ENCODE measurements at places on chromosomes 7 and 10.

- no peak for DNase-seq
Observed at GRCh38 chr7:99848420-99849216, 20.8 kb downstream of the CYP3A43 start.

DNA sequence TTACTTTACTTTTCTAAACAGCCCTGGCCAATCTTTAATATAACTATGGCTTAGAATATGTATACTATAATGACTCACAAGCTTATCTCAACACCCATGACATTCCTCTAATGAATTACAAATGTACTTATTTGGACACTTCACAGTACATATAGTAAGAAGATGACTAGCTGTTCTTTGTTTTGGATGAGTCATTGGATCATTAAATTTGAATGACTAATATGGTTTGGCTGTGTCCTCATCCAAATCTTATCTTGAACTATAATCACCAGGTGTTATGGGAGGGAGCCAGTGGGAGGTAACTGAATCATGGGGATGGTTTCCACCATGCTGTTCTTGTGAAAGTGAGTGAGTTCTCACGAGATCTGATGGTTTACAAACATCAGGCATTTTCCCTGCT is 807.5 kb upstream of the SORCS1 start:
- no peak for DNase-seq

DNA sequence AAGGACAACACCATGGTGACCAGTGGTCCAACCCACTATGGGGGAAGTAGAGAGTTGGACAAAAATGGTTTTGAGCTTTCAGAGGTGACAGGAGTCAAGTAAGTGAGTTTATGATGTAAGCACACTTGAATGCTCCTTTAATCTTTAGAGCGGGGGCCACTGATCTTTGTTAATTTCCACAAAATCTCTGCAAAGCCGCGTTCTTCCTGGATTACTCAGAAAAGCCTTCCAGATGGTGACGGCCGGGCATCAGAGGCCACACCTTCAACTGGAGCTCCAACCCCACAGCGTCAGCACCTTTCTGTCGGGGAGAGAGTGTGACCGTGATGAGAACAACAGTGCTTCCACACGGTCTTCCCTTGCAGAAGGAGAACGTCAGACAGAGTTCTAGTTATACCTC is 35.2 kb upstream of the KLF6 start:
- no peak for DNase-seq

- no peak for DNase-seq
Observed at GRCh38 chr7:4531236-4531635, 150.9 kb upstream of the FOXK1 start.

GRCh38 chr10:74753442-74754211 is 72.8 kb upstream of the KAT6B start:
- no peak for DNase-seq

DNA sequence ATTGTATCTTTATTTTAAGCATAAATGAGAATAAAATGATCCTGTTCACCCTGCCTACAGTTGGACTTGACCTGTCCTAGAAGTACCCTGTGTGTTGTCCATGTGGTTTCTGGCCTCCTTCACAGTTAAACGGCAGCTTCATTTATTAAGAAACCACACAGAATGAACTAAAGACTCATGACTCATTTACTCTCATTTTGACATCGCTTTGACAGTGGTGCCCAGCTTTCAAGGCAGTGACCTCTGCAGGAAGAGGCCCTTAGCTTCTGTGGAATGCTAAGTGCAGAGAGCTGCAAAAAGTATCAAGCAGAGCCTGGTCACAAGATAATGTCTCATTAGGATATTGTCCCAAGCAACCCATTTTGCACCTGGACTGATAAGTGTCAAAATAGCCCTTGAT is 93.4 kb downstream of the AVL9 start:
- DNase-seq = no peak

- no peak for DNase-seq
Observed at GRCh38 chr7:67696878-67697277, 700.2 kb downstream of the TYW1 start.

DNA sequence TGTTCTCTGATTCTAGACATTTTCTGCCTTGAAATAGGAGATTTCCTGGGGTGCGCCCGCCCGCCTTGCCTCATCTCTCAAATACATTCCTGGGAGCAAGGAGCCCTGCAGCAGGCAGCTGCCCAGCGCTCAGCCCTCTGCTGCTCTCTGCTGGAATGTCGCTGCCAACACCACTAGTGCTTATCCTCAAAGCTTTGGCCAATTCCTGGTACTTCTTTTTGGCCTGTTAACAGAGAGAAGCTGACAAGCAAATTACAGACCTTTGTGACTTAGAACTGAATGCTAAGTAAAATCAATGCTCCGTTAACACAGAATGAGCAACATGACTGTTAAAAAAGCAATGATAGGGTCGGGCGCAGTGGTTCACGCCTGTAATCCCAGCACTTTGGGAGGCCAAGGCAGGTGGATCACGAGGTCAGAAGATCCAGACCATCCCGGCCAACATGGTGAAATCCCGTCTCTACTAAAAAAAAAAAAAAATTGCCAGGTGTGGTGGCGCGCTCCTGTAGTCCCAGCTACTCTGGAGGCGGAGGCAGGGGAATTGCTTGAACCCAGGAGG is 41.9 kb upstream of the SYPL1 start:
- peak; percentile 63 for DNase-seq

- DNase-seq = no peak
Observed at GRCh38 chr7:155590215-155591018, 44.1 kb upstream of the CNPY1 start.

DNA sequence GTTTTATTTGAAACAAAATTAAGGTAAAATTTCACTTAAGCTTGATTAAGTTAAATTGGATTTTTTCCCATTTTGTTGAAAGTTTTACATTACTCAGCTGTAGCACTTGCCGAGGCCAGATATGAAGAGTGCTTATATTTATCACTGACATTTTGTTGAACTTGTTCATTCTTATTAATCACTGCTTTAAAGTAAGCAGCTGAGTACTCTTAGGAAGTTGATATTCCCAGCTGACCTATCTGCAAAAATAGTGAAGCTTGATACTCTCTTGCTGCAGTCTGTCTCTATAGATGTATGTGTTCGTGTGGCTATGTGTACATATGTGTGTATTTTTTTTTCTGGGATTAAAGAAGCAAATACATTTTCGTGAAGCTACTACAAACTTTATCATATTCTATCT is 150.0 kb downstream of the SKAP2 start:
- DNase-seq = no peak

DNA sequence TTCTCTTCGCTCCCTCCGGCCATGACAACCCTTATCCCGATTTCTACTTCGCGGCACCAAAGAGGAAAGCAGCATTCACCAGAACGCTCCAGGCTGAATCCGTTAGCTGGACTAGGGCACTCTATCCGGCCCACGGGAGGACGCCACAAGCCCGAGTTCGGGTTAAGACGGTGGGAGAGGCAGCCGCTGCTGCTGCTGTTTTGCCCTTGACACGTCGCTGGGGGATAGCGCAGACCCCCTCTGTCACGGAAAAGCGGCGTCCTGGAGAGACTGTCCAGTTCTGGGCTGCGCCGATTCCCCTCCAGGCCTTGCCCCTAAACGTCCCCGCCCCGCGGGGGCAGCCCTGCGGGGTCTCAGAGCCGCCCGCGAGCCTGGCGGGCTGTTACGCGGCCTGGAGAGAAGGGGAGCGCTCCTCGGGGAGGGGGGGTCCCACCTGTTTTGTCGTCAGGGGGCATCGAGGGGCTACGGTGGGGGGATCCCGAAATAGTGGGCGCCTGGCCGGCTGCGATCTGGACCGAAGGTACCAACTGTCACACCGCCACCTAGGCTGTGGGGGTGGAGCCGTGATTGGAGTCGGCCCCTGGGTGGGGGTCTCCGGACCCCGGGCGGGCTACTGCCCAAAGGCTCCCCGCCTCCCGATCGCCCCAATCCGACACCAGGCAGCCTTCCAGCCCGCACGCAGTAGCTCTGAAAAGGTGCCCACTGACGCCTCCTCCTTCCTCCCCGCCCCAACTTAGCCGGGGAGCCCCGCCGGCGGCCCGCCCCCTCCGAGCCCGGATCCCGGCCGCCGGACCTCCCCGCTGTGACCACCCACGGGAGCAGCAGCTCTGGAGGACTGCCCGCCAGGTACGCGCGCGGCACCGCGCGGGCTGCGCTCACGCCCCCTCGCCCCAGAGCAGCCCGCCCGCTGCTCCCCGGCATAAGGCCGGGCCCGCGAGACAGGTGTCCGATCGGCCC is 772 bp downstream of the SGMS1 start:
- DNase-seq = peak; percentile 16

DNA sequence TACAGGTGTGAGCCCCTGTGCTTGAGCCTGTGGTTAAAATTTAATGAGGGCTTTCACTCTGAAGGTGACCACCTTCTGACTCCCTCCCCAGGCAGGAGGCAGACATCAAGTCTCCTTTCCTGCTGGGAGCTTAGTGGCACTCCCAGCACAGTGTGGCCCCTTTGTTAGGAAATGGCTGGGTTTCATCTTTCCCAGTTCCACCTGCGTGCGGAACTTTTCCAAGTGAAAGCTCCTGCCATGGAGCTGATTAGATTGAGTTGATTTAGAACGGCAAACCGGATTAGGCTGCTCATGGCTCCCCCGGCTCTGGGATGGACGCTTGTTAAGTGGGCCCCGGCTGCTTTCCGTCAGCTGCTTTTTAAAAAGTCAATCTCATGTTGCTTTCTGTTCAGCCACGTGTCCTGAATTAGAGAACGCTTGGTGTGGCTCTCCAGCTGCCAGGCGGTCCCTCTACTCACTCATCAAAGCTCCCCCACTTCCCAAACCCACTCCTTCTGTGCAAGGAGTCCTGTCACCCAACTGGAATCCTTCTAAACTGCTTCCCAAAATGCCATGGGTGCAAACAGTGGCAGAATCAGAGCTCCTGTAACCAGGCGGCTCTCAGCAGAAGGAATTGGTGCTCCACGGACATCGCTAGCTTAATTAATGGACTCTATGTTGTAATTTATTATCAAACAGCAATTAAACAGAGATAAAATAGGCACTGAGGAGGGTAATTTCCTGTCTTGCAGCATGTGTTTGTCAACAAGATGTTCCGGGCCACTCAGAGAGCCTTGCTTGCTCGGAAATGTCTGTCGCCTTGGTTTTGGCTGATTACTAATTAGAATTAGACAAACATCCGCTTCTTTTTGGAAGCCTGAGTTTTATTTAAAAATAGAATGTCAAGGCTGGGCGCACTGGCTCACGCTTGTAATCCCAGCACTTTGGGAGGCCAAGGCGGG is 551.2 kb downstream of the GALNT17 start:
- no peak for DNase-seq

DNA sequence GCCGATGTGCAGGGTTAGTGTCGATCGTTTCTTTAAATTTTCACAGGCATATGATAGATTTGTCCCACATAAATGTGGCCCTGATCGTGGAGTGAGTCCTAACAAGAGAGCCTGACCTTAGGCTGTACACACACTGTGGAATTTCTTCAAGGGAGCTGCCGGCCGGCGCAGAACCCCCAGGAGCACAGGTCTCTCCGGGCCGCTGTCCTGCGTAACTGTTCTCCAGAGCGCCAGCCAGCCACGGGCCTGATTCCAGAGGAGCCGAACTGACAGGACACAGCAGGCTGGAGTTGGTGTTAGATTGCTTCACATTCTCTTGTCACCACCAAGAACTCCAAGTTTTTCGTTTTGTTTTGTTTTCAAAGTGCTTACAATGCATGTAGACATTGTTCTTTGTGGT is 37.3 kb downstream of the SHH start:
- no peak for DNase-seq

GRCh38 chr7:45162943-45163691 is 5.5 kb downstream of the RAMP3 start:
- DNase-seq = no peak

DNA sequence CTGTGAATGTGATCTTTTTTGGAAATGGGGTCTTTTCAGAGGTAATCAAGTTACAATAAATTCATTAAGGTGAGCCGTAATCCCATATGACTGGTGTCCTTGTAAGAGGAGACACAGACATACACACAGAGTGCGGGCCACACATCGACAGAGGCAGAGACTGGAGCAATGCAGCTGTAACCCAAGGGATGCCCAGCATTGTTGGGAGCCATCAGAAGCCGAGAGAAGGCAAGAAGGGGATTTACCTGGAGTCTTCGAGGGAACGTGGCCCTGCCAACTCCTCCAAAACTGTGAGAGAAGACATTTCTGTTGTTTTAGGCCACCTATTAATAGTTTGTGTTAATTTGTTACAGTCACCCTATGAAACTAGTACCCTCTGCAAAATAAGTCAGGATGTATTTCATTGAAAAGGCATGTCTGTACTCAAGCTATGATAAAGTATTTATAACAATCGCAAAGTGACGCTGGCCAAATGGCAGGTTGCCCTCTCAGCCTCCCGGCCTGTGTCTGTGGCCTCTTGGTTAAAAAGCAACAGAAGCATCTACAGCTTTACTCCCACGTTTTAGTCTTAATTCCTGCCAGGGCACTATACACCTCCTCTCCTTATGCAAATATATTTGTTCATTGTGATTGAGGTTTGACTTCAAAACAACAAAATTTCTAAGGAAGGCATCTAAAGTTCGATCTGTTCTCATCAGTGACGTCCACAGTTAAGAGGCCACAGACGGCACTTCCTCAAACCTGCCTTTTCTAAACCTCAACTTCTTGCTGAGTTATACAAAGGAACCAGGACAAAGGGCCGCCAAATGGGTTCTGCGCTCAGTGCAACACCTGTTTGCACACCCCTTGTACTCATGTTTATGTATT is 46.8 kb downstream of the HIPK2 start:
- DNase-seq = peak; percentile 78

- no peak for DNase-seq
Observed at GRCh38 chr7:81501220-81501619, 268.6 kb downstream of the HGF start.

DNA sequence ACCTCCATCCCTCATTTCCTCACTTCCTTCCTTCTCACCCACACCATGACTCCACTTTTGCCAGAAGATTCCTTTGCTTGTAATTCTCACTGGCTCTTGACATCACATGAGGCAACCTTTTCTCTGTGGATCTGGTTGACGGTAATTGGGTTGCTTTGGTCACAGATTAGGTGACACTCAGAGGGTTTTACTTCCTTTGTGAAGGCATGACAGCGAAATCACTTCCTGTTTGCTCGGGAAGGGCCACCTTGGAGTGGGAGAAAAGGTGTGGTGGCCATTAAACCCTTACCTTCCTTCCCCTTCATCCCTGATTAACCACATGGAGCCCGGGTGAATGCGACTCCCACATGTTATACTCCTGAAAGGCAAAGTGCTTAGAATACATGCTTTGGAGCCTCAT is 30.2 kb downstream of the CUZD1 start:
- DNase-seq = no peak

- DNase-seq = no peak
Observed at GRCh38 chr10:97903128-97904017, 53.7 kb downstream of the GOLGA7B start.

DNA sequence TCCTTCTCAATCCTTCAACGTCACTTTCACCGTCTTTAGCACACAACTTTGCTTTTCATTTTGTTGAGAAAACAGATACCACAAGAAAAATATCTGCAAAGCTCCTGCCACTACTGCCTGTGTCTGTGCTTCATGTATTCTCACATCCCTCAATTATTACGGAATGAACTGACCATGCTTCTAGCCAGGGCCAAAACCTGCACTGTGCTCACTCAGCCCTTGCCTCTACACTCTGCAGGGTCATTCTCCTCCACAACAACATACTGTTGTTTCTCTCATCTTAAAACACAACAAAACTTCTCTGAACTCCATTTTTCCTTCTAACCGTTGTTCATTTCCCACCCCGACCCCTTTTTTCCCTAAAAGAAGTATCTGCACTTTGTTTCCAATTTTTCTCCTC is 29.5 kb downstream of the BMPR1A start:
- no peak for DNase-seq

- no peak for DNase-seq
Observed at GRCh38 chr10:113704637-113705343, 25.1 kb downstream of the CASP7 start.

- DNase-seq = no peak
Observed at GRCh38 chr10:27614776-27615175, 110.7 kb downstream of the RAB18 start.

- DNase-seq = no peak
Observed at GRCh38 chr7:119197172-119197876, 972.8 kb downstream of the ANKRD7 start.

All from T-helper 2 cell (primary cell).